ENCODE measurements at places on chromosomes 2 and 18.

- no peak for DNase-seq
Observed at GRCh38 chr2:232696609-232697058, 497 bp upstream of the GIGYF2 start.

DNA sequence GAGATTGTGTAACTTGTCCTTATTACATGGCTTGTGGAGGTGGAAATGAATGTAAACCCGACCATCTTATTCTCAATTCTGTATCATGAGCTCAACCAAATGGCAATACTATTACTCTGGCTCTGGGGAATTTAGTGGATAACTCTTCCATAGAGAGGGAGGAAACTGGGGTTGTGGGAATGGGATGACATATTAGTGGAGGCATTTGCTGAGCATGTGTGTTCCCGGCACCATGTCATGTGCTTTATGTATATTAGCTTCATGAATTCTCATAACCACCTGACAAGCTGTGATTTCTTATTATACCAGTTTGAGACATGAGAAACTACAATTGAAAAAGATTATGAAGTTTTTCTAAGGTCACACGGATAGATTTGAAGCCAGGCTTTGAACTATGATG, 112.8 kb upstream of the TMEFF2 start:
- no peak for DNase-seq

- no peak for DNase-seq
Observed at GRCh38 chr2:116162395-116162794, 1652.1 kb upstream of the DDX18 start.

- DNase-seq, result no peak
Observed at GRCh38 chr18:28124131-28125029, 52.5 kb downstream of the CDH2 start.

DNA sequence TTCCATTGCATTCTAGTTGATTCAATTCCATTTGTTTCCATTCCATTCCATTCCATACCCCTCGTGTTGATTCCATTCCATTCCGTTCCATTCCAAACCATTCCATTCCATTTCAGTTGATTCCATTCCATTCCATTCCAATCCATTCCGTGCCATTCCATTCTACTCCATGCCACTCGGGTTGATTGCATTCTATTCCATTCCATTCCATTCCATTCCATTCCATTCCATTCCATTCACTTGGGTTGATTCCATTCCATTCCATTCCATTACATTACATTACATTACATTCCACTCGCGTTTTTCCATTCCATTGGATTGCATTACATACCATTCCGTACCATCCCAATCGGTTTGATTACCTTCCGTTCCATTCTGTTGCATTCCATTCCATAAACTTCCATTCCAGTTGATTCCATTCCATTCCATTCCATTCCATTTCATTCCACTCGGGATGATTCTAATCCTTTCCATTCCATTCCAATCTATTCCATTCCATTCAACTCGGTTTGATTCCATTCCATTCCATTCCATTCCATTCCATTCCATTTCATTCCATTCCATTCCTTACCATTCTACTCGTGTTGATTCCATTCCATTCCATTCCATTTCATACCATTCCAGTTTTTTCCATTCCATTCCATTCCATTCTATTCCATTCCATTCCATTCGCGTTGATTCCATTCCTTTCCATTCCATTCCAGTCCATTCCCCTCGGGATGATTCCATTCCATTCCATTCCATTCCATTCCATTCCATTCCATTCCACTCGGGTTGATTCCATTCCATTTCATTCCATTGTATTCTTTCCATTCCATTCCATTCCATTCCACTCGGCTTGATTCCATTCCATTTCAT, 1140.4 kb downstream of the RPIA start:
- DNase-seq, result no peak

DNA sequence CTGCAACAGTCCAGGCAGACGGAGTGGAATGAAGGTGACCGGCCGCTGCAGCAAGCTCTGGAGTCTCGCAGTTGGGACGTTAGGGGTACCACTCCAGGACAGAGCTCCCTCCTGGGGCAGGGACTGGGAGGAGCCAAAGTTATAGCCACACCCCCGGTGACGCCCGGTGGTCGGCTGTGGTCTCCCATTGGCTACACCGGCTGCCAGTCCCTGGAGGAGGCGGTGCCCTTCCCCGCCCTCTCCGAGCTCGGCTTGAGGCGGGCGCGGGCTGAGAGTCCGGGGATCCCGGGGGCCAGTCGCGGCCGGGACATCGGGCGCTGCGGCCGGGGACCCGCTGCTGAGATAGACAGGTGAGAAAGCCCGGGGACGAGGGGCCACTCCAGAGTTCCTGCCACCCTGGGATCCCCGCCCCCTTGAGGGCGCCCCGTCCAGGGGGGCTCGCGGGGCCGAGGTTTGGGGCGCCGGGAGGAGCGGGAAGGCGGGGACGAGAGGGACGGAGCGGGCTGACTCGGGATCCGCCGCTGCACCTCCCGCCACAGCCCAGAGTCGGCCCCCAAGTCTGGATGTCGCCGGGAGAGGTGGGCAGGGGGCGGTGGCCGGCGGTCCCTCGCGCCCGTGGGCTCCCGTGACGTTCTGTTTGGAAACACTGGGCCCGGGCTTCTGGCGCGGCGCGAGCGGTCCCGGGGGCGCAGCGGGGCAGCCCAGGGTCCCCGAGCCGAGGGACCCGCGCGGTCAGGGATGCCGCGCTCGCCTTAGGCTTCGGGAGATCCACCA, at the start of gene PLEKHH2:
PLEKHH2 (plus strand) TSS at position 231 of the 774 bp plus-strand sequence. CDS start 7,414 bp downstream, outside the sequence.
- peak; percentile 97 for DNase-seq

- no peak for DNase-seq
Observed at GRCh38 chr2:210671065-210671464, 114.7 kb downstream of the CPS1 start.

- DNase-seq, result no peak
Observed at GRCh38 chr2:98477506-98477905, 32.8 kb downstream of the INPP4A start.

DNA sequence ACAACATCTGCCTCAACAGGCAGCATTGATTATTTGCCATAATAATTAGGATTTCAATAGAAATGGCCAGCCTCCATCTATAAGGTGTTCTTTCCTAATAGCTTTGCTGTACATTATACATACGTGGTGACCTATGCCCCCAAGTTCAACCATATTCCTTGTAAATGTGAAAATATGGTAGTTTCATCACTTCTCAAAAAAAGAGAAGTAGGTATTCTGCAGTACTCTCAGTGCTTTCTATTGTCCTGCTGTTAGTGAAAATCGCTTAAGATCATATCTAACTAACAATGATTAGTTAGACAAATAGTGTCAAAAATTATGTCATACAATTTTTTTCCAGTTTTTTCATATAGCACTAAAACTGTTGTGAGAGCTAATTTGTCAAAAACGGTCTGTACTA, 79.6 kb downstream of the SLC4A10 start:
- no peak for DNase-seq

DNA sequence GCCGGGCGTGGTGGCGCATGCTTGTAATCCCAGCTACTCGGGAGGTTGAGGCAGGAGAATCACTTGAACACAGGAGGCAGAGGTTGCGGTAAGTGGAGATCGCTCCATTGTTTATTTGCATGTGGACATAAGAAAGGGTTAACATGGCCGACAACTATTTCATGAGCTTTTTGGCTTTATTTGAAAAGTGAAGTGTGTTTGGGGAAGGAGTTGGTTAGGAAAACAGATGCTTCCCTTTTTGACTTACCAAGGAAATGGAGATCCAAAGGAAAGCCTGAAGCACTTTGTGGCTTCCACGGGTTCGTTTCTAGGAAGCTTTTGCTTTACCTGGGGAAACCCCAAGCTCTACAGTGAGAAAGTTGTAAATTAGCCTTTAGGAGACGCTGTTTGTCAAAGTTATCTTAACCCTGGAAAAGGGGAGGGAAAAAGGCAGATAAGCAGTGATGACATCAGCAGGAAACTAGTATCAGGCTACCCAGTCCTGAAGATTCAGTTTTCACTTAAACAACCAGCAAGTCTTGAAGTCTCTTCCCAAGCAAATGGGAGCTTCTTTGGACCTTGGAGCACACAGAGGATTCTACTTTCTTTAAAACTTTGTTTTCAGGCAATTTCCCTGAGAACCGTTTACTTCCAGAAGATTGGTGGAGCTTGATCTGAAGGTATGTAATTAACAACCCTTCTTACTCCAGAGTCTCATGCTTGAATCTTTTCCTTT, at the start of gene CASP10:
CASP10 (plus strand) TSS at position 492 of the 715 bp plus-strand sequence. CDS start 2,637 bp downstream, outside the sequence.
- no peak for DNase-seq

GRCh38 chr2:173232956-173233744, 121.5 kb upstream of the CDCA7 start:
- no peak for DNase-seq

GRCh38 chr18:76446321-76447257, 48.5 kb downstream of the ZNF516 start:
- DNase-seq, result peak; percentile 7

- no peak for DNase-seq
Observed at GRCh38 chr2:3520591-3520990, 1.3 kb upstream of the ADI1 start.

DNA sequence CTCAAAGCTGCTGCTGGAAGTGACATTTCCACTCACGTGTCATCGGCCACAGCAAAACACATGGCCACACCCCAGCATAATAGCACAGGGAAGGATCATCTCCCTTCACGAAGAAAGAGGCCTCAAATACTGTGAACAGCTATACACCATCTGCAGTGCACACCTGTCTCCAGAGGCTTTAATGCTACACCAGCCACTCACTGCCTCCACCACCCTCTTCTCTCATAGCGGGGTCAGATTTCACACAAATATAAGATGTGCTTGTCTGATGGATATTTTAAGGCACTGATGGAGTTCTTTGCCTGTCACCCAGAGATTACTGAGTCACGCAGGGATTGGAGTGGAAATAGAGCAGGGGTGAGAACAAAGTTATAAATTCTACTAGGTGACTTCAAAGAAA, 374.0 kb downstream of the ZNF516 start:
- DNase-seq, result no peak

GRCh38 chr2:235945608-235946140, 222.5 kb downstream of the GBX2 start:
- DNase-seq, result no peak

- no peak for DNase-seq
Observed at GRCh38 chr2:128404709-128405466, 86.2 kb upstream of the HS6ST1 start.

DNA sequence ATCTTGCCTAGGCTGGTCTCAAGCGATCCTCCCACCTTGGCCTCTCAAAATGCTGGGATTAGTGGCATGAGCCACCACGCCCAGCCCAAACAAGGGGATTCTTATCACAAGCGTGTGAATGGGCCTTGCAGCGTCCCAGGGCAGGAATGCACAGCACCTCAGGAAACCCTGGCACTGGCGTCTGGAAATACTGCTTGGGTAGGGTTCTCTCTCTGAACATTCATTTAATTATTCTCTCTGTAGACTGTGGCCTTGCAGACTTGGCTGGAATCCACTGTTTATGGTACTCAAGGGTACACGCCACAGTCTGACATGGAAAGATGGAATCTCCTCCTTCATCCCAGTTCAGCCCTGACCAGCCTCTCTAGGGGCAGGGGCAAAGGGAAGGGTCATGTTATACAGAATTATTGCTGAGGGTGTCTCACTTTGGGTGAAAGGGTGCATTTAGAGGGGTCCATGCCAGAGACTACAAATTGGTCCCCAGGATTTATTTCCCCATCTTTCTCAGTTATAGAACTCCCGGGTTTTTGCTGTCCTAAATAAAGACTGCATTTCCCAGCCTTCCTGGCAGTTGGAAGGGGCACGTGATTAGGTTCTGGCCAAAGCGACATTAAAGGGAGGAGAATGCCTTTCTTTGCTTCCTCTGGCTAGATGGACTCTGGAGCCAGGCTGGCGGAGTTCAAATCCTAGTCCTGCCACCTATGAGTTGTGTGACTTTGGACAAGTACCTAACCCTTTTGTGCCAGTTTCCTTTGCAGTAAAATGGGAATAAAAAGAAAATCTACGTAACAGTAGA, 147.2 kb upstream of the HAAO start:
- DNase-seq, result no peak

DNA sequence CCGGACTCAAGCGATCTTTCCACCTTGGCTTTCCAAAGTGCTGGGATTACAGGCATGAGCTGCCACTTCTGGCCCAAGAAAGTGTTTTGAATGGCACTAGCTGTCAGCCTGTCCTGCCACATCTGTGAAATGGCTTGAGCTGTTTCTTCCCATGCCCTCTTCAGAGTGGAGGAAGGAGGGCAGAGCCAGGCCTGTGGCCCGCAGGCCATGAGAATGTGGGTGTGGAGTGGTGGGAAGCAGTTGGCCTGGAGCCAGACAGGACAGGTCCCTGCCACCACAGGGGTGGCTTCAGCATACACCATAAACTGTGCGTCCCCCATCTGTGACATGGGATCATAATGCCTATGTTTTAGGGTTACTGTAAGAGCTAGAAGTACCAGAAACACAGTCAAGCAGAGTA, 6.5 kb downstream of the SLC66A3 start:
- no peak for DNase-seq

GRCh38 chr2:223779877-223780276, 57.5 kb downstream of the AP1S3 start:
- peak; percentile 61 for DNase-seq

GRCh38 chr2:176161825-176162626, 4.9 kb downstream of the HOXD3 start:
- no peak for DNase-seq

DNA sequence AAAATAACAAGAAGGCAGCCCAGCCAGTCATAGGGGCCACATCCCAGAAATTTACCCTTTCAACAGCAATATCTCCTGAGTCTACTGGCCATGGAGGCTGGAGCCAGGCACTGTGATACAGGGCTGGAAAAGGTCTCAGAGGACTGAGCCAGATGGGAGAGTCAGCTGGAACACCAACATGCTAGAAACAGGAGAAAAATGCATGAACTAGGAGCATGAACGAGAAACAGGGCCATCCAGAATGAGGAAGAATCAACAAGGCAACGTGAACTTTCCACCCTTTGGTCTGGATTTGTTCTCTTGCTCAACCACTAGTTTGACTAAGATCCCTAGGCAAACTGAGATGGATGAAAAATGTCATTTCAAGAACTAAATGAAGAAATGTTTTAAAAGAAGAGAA, 13.1 kb downstream of the PID1 start:
- DNase-seq, result no peak

DNA sequence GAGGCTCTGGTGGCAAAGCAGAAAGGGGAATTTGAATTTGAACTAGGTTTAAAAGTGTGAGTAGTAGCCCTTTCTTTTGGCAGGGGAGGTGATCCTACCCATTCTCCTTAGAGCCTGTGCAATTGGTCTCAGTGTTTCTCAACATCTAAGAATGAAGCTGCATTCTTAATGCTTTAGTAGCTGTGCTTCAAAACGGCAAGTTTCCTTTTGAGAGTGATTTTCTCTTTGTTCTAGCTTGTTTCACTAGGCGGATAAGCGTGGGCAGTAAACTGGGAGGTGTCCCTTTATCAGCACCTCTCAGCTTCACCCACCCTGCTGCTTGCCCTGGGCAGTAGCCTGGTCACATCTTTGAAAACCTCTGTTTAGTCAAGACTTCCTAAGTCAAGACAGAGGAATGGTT, 6.7 kb downstream of the CRIM1 start:
- no peak for DNase-seq

GRCh38 chr2:218082586-218083351, 13.7 kb downstream of the RUFY4 start:
- no peak for DNase-seq

DNA sequence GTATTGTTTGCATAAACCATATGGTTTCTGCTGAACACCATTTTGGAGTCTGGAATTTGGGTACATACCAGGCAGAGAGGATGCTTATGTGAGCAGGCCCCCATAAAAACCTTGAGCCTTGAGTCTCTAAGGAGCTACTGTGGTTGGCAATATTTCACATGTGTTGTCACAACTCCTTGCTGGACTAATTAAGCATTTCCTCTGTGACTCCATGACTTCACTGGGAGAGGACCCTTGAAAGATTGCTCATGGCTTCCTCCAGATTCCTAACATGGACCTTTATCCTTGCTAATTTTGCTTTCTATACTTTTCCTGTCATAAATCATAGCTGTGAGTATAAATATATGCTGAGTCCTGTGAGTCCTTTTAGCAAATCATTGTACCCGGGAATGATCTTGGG, 7.6 kb upstream of the COQ10B start:
- DNase-seq, result no peak
